ENCODE measurements at places on chromosomes 3 and 15.

DNA sequence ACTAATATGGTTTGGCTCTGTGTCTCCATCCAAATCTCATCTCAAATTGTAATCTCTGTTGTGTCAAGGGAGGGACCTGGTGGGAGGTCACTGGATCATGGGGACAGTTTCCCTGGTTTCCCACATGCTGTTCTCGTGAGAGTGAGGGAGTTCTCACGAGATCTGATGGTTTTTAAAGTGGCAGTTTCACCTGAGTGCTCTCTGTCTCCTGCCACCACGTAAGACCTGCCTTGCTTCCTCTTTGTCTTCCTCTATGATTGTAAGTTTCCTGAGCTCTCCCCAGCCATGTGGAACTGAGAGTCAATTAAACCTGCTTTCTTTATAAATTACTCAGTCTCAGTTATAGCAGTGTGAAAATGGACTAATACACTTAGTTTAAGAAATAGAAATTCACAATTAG, 228.9 kb downstream of the CD47 start:
- DNase-seq: no peak

DNA sequence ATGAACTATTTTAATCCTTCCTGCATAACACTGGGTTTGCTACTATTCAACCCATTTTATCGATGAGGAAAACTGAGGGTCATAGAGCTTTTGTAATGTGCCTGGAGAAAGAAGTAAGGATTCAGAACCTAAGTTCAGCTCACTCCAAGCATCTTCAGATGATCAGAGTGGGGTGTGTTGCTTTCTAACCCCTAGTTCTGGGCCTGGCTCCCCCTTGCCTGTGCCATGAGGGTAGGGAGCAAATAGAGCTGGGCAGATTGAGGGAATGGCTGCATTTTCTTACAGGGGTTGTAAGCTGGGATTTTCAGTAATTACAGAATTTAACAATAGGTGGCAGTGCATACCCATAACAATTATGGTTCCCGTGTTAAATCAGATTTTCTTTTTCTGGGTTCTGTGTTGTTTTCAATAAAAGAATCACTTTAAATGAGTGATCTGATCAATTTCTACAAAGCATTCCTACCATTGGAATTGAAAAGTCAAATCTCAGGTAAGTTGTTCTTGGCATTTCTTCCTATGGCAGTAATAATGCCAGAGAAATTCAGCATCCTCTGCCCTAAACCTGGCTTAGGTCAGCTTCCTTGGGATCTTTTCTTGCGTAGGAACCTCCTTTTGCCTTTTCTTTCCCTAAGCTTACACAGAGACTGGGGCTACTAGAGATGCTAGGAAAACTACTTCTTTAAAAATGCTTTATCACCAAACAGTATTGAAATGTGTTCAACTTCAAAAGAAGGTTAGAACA, 103.8 kb upstream of the IL12A start:
- no peak for DNase-seq

DNA sequence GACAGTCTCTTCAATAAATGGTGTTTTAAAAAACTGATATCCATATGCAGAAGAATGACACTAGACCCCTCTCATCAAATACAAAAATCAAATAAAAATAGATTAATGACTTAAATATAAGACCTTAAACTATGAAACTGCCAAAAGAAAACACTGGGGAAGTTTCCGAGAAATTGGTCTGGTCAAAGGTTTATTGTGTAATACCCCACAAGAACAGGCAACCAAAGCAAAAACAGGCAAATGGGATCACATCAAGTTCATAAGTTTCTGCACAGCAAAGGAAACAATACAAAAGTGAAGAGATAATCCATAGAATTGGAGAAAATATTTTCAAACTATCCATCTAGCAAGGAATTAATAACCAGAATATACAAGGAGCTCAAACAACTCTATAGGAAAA, 126.2 kb downstream of the GOLIM4 start:
- DNase-seq: no peak

GRCh38 chr3:85068911-85069310, 110.1 kb downstream of the CADM2 start:
- no peak for DNase-seq

DNA sequence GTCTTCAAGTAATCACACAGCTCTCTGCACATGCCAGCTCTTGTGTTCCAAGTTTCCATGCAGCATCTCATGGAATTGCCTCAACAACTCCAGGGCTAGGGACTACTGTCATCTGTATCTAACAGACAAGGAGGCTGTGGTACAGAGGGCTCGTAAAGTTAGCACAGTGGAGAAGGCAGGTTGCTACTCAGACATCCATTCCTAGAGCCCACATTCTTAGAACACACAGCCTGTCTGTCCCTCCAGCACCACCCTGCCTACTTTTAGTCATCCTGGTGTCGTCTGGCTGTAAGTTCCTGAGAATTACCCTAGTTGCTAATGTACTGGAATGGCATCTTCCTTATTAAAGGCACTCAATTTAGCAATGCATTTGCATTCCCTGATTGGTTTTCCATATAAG, 862.5 kb downstream of the FHIT start:
- no peak for DNase-seq

DNA sequence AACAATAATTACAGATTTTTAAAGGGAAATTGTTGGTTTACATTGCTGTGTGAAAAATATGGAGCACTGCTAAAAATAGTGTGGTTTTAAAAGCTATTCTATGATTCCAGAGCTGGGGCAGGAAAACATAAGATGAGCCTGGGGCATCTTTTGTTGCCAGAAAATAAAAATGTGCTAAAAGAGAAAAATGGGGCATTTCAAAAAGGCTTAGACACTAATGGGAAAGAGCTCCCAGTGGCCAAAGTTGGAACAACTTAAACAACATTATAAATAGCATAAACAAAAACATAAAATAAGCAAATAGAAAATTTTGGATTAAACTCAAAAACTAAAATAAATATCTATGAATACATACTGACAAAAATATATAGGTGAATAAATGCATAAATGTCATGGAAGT, 478.9 kb downstream of the NLGN1 start:
- no peak for DNase-seq

GRCh38 chr3:65569845-65570405, 468.8 kb downstream of the MAGI1 start:
- DNase-seq: no peak

DNA sequence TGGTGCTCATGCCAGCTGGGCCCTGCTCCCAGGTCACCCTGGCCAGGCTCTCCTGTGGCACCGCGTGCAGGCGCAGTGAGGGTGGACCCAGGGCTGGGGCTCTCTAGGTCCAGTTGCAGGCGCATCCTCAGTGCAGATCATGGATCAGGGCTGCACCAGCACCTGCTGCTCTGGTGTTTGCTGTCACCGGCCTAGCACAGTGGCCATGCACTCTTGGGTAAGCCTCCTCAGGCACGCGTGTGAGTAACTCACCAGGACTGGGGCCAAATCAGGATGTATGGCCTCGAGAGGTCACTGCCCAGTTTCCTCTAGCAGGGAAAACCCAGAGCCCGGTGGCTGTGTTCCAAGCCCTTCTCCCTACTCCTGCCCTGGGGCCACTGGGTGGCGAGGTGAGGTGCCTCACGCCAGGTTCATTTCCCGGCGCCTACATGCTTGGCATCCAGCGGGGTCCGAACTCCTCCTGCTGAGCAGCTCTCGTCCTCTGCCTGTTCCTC, 45.5 kb upstream of the SLC41A3 start:
- DNase-seq: no peak

GRCh38 chr3:124273651-124274050, 281.7 kb upstream of the ROPN1 start:
- no peak for DNase-seq

- no peak for DNase-seq
Observed at GRCh38 chr15:101063212-101063611, 144.1 kb downstream of the LRRK1 start.

- peak; percentile 11 for DNase-seq
Observed at GRCh38 chr3:24156466-24156865, 211.4 kb downstream of the NR1D2 start.

GRCh38 chr3:130725746-130726145, 20.9 kb downstream of the PIK3R4 start:
- DNase-seq: no peak

DNA sequence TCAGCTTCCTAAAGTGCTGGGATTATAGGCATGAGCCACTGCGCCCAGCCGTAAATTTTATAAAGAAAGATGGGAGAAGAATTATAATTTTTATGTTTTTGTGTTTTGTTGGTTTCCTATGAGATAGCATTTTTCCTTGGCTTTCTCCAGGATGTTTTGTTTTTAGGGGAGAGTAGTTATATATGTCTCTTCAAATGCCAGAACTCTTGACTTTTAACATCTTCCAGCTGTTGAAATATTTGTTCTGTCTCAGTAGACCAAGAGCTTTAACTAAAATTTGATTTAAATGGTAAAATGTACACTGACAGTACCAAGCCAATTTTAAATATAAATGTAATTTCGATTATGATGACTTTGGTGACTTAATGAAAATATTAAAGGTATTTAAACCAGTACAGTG, 96.8 kb downstream of the DHX36 start:
- no peak for DNase-seq

- no peak for DNase-seq
Observed at GRCh38 chr3:58000306-58001085, 7.7 kb upstream of the FLNB start.

Measured in stimulated activated CD4-positive, alpha-beta T cell treated with anti-CD3 and anti-CD28 coated beads, Interleukin-1b, Interleukin-23, amount 100 ng/mL, for 48 hours (primary cell).